Right cardiac atrium (tissue), 5 donors: ENCODE measurements at places on chromosomes 3 and 15. TPM values are rescaled to one million over a fixed set of nuclear protein-coding genes. Genes with fewer than 3 reads are reported as not detected.

DNA sequence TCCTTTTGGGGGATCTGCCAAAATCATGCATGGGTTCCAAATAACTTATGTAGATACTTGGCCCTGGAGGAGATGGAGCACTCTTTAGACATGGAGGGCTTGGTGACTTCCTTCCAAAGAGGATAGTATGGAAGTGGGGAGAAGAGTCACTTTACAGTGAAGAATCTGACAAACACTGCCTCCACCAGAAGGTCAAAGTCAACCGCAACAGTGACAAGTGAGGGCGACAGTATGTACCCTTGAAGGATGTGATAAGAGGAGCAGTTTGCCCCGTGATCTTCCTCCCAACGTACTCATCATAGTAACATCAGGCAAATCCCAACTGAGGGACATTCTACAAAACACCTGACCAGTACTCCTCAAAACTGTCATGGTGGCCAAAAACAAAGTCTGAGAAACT, 62.0 kb downstream of the LMCD1 start:
- DNase-seq = no peak

- DNase-seq = no peak
Observed at GRCh38 chr15:61828008-61828407, 232.2 kb downstream of the VPS13C start.

DNA sequence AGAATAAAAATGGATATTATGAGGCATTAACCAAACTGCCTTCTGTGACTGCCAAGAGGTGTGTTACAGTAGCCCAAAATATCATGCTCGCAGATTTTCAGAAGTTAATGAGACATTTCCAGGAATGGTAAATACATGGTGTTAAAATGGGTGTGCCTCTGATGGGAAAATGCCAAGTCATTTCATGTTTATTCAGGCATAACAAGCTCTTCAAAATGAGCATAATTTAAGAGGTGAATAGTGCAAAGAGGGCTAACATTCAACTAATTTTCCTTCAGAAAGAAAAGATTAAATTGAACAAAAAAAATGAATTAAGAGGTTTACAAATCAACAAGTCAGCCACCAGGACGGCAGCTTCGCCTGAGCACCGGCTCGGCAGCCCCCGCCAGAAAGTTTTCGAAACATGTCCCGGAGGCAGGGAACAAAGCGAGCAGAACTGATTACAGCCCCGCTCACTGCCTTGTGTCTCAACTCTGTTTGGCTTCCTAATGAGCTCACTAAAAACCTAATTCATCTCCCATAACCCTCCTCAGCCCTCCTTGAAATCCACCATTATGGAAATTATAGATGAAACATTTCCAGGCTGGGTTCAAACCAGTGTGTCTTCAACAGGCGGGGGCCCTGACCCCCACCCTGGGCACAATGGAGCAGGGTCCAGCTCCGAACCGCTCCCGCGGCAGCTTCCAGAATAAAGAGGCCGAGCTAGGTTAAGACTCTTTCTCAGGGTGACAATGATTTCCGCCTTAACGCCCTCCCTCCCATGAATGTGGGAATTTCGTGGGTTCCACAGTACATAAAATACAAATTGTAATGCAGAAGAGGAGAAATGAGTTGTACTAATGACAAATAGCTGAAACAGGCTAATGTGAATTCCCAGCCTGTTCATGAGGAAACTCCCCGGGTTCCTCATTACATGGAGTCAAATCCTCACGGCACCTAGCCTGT, 43.9 kb downstream of the MEIS2 start:
- peak; percentile 74 for DNase-seq

DNA sequence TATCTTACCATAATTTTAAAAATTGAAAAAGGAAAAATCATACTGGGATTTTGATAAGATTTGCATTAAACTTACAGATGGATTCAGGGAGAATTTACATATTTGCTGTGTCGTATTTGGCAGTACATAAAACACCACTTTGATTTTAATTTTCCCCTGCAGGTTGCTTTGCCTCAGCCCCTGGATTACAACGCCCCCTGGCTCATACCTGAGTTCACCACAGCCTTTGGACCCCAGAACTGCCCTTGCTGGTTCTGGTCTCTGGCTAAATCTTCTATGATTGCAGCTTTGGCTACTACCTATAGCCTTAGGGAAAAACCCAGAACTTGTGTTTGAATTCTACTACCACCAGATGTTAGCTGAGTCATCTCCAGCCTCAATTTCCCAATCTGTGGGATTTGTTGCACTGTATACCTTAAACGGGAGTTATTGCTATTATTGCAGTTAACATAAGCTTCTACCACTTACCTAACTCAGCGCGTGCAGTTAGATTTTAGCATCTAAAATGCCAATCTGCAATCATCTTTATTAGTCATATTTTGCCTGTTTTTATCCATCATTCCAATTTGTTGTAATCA, 315.7 kb upstream of the GADL1 start:
- no peak for DNase-seq

Gene FGF7
- total RNA-seq = 29.0 TPM

DNA sequence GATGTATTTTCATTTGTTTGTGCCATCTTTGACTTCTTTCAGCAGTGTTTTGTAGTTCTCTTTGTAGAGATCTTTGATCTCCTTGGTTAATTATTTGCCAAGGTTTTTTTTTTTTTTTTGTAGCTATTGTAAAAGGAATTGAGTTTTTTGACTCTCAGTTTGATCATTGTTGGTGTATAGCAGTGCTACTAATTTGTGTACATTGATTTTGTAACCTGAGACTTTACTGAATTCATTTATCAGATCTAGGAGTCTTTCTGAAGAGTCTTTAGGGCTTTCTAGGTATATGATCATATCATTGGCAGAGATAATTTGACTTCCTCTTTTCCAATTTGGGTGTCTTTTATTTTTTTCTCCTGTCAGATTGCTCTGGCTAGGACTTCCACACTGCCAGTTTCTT, 42.2 kb upstream of the POMGNT2 start:
- no peak for DNase-seq

DNA sequence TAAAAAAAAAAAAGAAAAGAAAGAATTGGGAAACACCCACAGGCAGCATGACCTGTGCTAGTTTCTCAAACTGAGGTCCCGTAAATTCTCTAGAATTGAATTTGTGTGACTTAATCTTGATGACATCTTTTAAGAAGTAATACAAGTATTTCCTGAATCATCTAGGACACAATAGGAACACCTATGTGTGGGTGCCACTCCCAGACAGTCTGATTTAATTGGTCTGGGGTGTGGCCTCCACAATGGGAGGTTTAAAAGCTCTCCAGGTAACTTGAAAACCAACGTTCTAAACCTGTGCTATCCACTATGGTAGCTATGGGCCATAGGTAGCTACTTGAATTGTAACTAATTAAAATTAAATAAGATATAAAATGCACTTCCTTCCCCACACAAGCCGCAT, 28.1 kb downstream of the CFAP92 start:
- no peak for DNase-seq

Gene RHOA
- total RNA-seq = 263 TPM
